Activated CD4-positive, CD25-positive, alpha-beta regulatory T cell treated with anti-CD3 and anti-CD28 coated beads, Interleukin-2, amount 50 U/mL, for 16 hours (primary cell): ENCODE measurements at places on chromosomes 1 and 21.

DNA sequence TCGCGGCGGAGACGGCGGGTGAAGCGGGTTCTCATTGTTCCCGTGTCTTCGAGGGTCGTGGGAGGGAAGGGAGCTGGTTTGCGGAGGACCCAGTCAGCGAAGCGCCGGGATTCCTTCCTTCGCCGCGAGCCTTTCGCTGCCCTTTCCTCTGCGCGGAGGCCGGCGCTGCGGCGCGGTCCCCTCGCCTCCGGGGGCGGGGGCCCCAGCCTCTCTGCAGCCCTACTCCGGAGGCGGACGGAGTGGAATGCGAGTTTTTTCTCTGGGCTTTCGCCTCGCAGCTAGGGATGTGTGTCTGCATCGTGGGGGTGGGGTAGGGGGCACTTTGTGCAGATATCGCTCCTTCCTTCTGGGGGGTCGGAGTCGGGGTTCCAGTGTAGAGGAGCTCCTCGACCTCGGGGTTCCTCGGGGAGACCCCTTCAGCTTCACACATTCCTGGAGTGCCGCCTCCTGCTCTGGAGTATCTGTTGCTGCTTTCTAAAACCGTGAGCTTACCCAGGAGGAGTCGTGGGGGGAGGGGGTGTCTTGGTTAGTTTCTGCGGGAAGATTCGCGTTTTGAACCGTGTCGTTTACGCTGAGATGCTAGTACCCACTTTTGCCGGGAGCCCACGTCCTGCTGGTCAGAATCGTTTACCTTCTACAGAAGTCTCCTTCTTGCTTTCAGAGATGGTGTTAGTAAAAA, 595 bp downstream of the RNF2 start:
- DNase-seq = peak; percentile 6

GRCh38 chr1:198763298-198763714, 124.5 kb downstream of the PTPRC start:
- DNase-seq = no peak

- DNase-seq = peak; percentile 2
These were observed at the start of gene PLEKHM2 for GRCh38 chr1:15684042-15684461. Gene PLEKHM2 (plus strand): TSS chr1:15684320. CDS start chr1:15684559, 239 bp downstream.

DNA sequence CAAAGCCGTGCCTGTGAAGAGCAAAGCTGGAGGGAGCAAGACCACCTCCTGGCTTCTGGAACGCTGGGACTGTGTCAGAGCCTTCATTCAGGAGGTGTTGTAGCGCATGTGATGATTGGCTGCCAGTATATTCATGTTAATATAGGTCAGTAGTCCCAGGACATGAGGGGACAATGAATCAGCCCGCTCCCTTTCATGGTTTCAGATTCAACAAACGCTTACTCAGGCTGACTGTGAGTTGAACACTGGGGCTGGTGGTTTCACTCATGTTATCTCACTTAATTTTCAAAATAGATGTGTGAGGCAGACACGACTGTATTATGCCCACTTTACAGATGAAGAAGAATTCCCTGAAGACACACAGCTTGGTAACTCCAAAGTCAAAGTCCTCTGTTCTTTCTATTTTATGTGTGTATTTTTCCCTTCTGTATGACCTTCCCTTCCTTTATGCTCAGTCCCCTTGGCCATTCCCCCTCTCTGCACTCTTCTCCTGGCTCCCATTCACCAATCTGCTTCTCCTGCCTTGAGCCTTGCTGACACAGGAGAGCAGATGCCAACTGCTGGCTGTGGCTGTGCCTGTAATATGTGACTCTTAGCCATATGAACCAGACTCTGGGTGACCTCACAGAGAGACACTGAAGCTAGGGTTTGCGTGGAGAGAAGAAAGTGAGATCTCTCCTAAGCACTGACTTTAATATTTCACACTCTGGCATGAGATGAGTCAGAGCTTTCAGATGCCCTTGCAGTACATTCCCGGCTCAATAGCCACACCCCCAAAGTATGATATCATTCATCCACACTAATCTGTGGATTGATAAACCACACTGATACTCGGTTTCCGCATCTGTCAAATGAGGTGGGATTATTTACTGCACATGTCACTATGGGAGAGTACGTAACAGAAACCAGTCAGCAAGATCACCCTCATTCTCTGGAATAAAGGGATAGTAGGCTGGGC, 31.4 kb upstream of the KIRREL1 start:
- DNase-seq = no peak

DNA sequence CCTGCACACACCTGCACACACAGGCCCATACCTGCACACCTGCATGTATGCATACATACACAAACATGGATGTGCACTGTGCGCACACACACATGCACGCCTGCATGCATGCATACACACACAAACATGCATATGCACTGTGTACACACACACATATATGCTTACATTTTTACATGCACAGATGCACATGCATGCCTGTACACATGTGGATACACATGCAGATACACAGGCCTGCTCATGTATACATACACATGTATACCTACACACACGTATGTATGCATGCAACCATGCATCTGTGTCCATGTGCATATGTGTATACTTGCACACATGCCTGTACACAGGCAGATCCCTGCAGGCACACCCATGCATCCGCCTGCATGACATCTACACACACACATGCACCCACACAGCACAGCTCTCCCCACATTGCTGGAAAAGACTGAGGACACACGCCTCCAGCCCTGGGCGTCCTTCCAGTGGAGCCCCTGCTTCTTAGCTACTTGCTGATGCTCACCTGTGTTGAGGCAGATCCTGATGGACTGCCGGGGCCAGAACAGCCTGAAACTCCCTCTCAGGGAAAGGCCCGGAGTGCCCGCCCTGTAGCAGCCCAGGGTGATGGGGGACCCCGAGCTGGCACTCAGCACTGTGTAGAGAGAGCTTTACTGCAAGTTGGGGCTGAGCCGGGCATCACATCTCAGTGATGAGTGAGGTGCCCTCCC, 28.6 kb downstream of the KRTAP10-1 start:
- DNase-seq = no peak

GRCh38 chr1:196312739-196313138, 295.5 kb downstream of the KCNT2 start:
- no peak for DNase-seq

- no peak for DNase-seq
These were observed 623 bp downstream of the CAPN2 start for GRCh38 chr1:223712850-223713474.

GRCh38 chr21:26470351-26471098, 102.6 kb downstream of the CYYR1 start:
- DNase-seq = no peak

DNA sequence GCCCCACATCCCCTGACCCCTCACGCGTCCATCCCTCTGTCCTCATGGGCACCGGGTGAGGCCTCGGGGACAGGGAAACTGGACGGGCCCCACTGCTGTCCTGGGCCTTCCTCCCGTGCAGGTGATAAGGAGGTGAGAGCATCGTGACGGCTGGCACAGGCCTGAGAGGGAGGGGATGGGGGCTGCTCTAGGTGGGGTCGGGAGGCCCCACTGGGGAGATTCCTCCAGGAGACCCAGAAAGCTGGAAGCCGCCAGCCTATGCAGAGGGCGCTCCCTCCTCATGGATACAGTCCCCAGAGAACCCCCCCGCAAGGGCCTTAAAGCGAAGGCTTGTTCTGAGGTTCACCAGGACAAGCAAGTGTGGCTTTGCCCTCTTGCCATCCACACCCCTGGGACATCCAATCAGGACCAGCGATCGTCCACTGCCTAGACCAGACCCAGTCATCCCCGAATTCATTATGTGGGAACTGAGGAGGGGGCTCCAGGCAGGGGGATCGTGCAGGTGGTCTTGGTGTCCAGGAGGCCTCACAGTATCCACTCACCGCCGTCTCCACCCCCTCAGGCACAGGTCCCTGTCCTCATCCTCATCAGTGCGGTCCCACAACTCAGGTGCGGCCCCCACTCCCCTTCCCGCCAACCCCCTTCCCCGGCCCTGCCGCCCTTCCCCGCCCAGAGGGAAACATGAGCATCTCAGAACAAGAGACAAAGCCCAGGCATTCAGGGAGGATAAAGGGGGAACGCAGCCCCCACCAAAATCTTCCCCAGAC, 45.3 kb upstream of the COL18A1 start:
- DNase-seq = no peak

DNA sequence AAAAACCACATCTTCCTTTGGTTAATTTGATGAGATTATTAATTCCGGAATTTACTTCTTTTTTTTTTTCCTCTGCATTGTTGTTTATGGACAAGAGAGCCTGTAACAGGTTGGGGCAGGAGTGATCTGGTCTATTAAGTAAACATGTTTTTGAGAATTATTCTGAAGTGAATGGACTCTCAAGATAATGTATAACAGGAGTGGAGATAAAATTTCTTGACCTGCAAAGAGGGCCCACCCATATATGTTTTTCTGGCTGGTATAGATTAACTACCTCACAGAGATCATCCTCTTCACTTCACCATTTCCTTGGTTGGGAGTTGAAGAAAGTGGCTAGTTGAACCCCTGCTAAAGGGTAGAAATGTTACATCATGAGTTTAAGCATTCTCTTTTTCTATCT, 10.7 kb downstream of the DDI2 start:
- DNase-seq = no peak
